ENCODE measurements at places on chromosomes 3 and 15.

DNA sequence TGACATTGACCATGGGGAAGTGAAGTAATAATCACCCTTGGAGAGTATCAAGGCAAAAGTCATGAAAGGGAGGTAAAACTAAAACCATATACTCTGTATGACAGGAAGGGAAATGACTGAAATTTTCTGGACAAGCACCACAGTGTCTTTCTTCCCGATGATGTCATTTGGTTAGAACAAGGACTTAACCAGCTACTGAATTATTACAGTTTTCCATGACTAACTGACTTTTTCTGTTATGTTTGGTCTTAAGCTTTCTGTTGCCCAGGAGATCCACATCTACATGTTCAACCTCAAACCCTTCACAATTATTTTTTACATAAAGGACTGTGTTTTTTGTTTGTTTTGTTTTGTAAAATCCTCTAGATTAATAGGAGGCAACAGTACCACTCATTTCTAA lies 191.9 kb upstream of the IL12A start:
- DNase-seq = no peak

- no peak for DNase-seq
These were observed 3.3 kb downstream of the SRGAP3 start for GRCh38 chr3:9246189-9246588.

GRCh38 chr3:105085506-105085905 lies 281.2 kb upstream of the ALCAM start:
- no peak for DNase-seq

DNA sequence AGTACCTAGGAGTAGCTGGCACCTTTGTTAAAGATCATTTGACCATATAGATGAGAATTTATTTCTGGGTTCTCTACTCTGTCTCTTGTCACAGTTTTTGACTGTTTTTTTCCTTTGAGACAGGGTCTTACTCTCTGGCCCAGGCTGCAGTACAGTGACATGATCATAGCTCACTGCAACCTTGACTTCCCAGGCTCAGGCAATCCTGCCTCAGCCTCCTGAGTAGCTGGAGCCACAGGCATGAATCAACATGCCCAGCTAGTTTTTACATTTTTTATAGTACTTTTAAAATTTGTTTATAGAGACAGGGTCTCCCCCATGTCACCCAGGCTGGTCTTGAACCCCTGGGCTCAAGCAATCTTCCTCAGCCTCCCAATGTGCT lies 45.0 kb downstream of the BCL2L10 start:
- DNase-seq = no peak

DNA sequence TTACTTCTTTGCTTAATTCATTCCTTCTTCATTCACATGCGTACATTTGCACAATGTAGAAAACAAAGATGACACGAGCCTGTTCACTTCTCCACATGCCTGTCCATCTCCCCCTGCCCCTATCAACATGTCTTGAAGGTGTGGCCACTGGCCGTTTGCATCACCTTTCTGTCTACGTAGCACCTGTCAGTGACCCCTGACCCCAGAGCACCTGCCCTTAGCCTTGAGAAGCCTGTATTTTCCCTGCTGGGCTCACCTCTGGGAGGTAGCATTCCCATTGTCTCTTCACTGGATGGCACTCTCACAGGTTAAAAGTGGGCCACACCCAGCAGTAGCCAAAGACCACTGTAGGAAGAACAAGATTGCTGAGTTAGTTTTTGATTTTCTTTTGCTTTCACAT lies 234.1 kb downstream of the THSD4 start:
- no peak for DNase-seq

DNA sequence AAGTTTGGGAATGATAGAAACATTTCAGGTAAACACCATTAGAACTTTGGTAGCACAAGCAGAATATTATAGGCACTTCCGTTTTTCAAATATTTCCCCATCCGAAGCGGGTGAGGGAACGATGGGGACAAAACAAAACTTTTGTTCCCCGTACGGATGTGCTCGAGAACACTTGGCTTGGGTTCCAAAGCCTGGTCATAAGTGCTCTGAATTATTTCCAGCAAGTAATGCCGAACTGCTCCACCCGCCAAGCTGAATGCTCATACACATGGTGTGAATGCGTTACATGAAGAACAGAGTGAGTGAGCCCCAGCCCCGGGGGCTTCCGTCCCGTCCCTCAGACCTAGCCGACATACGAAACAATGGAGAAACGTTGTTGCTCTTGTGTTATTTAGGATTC lies 438.2 kb upstream of the ARRDC4 start:
- DNase-seq = no peak

GRCh38 chr3:183252118-183252782 lies 803 bp upstream of the B3GNT5 start:
- DNase-seq = no peak

All from stimulated activated naive B cell treated with anti-CD40 and anti-IgM and Interleukin-4, amounts not matched to agents 10 μg/mL and 1 μg/mL and 100 μg/mL, for 72 hours (primary cell).